ENCODE measurements at places on chromosomes 3 and 15.

DNA sequence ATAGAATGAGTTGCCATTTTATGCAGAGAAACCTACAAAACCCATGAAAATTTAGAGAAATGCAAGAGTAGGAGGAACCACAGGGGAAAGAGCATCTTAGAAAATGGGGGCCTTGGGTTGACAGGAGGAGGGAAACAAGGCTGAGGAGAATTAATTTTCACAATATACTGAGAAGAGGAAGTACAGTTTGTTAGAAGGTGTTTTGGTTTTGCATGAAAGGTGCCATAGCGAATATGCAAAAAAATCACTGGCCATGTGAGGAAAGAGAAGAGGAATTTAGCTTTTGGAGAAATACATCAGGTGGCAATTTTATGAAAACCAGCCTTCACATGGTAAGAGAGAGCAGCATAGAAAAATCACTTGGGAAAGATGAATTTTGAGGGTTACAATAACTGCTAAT lies 413.9 kb upstream of the C2CD4B start:
- no peak for DNase-seq

GRCh38 chr3:119293871-119294695 lies at the start of gene ARHGAP31:
ARHGAP31 (plus strand) TSS chr3:119294383; CDS start chr3:119294905, 522 bp downstream.
- peak; percentile 91 for DNase-seq

DNA sequence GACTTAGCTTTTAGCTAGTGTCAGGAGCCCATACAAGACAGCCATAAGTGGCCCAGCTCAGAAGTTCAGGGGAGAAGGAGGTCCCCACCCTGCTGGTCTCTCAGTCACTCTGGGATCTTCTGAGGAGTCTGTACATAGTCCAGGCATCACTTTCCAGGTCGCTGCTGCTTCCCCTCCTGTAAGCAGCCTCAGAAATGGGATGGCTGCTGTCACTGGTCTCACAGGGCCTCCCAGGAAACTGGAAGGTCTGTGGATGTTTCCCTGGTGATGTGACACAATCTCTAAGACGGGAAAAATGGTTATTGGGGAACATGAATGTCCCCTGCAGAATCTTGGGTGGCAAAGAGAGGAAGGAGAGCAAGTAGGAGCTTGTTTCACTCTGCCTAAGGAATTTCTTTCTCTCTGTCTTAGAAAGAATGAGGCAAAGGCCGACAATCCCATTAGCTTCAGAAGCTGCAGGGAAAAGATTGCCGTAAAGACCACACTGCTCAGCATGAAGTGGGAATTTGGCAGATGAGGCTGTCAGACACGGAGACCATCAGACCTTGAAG lies 43.2 kb upstream of the TNFAIP8L3 start:
- no peak for DNase-seq

- DNase-seq, result no peak
These were observed 70.3 kb downstream of the ARNT2 start for GRCh38 chr15:80474224-80475215.

All from CD4-positive, alpha-beta T cell treated with Interleukin-10 for 1 hour (primary cell).